SIG-M5 (cell line): ENCODE measurements at places on chromosomes 7 and 10.

DNA sequence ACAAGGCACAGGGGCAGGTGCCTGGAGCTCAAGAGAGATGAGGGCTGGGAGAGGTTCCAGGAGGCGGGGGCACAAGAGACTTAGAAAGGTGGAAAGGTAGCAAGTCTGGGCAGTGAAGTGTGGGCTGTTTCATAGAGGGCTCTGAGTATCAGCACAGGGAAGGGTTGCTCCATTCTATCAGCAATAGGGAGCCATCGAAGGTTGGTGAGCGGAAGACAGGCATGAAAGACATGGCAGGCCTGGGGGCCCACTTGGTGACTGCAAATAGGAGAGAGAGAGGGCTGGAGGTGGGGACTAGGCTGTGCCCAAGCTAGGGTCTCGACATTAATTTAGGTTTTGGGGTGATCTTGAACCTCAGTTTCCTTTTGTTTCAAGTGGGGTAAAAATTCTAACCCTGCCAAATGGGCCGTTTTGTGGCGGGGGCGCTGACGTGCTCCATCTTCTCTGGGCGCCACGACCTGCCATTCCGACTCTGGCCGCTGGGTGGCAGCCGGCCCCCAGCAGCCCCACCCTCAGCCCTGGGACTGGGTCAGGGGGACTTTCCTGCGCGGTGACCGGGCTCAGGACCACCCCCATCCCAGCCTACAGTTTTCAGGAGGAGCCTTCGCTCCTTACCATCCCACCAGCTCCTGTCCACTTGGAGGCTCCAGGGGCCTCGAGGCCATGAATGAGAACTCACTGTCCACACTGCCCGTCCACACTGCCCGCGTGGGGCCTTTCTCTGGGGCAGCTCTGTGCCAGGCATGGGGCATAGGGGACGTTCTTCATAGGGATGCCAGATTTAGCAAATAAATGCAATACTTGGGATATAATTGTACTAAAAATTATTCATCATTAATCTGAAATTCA is 37.2 kb upstream of the PCBD1 start:
- no peak for DNase-seq

DNA sequence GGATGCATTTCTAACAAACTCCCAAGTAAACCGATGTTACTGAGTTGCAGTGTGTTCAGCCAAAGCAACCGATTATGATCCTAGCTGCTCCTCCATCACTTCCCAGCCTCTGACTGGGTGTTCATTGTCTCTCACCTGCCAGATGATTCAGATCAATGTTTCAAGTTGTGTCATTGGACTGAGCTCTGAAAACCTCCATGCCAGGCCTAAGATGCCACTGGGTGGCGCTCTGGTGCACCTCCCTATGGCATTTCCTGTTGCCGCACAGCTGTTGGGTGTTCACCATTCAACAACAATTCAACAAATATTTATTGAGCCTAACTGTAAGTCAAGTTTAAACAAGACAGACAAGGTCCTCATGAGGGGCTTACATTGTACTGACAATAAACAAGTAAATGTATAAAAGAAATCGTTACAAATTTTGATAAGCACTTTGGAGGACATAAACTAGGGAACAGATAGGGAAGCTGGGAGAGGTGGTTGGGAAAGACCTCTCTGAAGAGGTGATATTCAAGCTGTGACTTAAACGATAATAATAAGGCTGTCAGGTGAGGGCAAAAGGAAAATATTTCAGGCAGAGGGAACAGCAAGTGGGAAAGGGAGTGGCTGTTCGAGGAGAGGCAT is 22.8 kb downstream of the RGR start:
- DNase-seq, result no peak

- no peak for DNase-seq
Measured at GRCh38 chr7:951881-952547, 2.5 kb downstream of the ADAP1 start.

DNA sequence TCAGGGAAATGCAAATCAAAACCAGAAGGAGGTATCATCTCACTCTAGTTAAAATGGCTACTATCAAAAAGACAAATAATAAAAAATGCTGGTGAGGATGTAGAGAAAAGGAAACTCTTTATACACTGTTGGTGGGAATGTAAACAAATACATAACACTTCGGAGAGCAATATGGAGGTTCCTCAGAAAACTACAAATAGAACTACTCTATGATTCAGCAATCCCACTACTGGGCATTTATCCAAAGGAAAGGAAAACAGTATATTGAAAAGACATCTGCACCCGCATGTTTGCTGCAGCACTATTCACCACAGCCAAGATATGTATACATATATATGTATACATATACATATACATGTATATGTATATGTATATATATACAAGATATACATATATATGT is 94.2 kb downstream of the C10orf90 start:
- DNase-seq, result no peak

DNA sequence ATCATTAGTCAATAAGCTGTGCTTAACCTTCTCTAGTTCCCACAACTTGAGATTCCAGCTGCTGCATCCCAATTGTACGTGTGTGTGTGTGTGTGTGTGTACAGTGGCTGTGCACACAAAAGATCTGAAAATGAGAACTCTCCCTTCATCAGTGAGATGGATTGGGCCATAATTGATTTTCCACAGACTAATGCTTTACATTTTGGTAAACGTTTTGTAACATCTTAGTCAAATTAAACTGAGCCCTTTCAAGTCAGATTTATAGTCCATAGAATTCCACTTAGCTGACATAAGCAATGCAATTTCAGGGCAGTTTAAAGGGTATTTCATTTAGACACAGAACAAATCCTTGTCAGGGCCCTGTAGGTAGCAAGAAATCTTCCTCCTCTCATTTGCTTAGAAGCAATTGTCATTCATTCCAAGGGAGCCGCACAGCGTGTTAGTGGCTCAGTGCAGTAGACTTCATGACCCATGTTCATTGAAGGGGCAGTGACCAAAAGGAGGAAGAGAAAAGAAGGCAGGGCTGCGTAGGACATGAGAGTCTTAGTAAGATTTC is 1123.5 kb upstream of the AUTS2 start:
- DNase-seq, result no peak

- no peak for DNase-seq
Measured at GRCh38 chr7:141941075-141941474, 5.7 kb downstream of the CLEC5A start.

DNA sequence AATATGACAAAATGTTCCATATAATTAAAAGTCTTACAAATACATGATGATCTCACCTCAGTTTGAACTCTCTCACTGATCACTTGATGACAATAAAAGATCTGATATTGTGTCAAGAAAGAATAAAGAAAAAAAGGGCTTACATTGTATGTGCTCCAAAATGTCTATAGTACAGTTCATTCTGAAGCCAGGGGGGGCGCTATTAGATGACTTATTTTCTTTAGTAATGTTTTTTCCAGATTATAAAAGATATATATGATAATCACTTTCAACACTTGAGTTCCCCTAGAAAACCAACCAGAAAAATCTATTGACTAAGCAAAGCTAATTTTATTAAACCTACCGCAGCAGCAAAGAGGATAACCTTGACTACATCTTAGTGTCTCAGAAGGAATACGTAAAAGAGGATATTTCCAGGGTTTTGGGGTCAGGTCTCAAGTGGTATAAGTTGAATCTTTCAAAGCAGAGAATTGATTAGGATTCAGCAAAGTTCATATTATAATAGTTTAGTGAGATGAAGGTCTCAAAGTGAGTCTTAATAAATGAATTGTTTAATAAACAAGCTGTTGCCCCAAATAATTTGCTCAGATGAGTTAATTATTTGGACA is 55.8 kb downstream of the PTN start:
- no peak for DNase-seq

GRCh38 chr10:73907841-73908517 is 3.0 kb upstream of the PLAU start:
- peak; percentile 80 for DNase-seq

DNA sequence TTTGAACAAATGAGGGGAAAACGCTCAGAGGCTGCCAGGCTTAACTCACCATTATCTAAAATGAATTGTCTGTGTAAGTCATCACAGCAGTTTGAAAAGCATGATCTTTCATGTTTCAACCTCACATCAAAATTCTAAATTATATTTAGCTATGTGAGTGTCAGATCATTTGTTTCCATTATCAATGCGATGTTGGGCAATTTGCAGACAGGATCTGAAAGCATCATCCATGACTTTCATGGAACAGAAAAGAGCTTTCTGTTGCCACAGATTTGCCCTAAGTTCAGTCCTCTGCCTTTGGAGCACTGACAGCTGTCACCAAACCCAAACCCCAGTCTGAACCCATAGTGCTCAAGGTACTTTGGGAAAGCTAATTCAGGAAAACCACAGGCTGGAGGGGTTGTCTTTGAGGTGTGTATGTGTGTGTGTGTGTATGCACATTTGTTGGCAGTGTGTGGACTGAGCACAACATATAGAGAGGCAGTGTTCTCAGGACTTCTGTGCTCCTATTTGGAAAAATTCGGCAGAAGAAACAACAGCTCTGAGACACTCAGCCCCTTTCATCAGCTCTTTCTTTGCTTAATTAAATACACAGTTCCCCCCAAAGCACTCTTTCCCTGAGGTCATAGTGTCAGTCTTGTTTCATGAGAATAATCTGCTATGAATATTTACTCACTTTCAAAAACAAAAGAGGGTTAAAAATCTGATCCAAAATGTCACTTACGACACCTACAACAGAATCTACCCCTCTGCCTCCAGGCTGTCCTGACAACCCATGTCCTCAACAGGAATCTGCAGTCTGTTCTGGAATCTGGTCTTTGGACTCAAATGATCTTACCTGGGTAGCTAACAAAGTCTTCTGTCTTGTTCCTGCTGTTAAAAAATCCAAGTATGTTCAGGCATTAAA is 188.5 kb upstream of the KLF14 start:
- no peak for DNase-seq

DNA sequence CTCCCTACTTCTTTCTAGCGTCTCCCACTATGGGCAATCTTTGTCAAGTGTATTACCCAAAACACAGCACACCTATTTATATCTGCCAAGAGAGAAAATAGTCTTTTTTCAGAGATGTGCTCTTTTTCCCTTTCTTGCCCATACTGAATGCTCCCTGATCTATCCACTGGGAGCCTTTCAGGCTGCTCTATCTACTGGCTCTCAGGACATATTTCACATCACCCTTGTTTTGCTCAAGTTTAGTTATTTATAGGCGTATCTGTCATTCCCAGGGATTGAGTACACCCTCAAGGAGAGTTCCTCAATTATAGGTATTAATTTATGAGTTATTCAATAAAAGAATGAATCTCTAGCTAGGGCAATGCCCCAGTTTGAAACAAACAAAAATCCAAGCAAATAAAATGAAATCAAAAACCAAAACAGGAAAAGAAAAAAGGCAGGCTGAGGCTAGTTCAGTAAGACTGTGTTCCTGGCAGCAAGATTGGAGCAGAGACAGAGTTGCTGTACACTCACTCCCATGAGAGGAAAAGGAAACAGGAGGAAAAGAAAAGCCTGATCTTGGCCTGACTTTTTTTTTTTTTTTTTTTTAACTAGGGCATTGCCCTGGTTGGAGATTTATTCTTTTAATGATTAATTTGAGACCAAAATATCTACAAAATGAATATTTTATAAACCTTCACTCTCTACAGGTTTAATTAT is 665.9 kb upstream of the PCDH15 start:
- DNase-seq, result no peak

DNA sequence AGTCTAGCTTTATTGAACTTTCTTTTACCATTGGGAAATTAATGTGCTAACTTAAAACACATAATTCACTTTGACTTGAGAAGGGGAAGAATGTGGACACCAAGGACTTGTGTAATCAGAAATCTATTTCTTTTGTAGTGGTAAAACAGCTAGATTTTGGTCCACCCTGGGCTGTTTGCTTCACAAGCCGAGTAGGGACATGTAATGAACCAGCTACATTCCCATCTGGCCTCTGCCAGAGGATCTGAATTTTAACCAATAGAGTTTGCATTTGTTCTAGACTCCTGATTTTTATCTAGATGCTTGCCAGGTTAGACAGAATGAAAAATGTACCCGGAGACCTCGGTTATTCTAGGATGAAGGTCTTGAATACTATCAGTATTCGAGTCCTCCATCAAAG is 1.9 kb downstream of the CACNB2 start:
- DNase-seq, result no peak

- no peak for DNase-seq
Measured at GRCh38 chr7:69703099-69703498, 104.8 kb downstream of the AUTS2 start.

DNA sequence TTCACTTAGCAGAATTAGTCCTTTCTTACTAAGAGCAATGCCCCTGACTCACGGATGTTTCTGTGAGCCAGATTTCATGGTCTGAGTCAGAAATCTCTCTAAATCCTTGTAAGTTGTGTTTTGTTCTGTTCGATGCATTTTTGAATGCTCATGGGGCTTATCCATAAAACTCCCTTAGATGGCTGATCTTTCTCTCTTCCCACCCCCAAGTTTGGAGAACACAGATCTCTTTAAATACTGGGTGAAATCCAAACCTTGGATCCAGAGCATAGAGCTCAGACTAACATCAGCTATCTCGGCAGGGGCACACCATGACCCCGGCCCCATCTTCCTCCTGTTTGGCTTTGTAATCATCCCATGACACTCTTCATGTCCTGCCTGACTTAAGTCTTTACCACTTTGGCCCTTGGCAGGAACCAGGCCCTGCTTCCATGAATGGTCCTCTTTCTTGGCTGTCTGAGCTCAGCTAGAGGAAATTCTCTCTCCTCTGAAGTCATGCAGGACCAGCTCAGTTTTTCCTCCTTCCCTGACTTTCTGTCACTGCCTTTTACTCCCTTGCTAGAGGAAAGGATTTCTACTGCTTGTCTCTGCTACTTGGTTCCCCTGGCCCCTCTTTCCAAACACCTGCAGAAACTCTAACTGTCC is 120.4 kb upstream of the RAB11FIP2 start:
- no peak for DNase-seq

- no peak for DNase-seq
Measured at GRCh38 chr7:81383846-81384245, 386.0 kb downstream of the HGF start.

DNA sequence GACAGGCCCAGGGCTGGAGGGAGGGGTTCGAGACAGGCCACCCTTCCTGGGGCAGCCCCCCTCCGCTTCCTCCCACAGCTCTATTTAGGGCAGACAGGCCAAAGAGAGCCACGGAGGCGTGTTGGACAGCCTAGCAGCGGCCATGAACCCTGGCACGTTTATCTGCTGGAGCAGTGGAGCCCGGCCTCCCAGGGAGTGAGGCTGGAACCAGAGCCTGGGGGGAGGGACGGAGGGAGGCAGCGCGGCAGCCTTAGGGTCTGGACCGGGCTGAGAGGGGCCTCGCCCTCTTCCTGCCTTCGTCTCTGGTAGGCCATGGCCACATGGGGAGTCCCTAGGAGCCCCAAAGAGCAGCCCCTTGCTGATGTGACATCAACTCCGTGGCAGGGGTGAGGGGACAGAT is 17.1 kb downstream of the UNCX start:
- no peak for DNase-seq

DNA sequence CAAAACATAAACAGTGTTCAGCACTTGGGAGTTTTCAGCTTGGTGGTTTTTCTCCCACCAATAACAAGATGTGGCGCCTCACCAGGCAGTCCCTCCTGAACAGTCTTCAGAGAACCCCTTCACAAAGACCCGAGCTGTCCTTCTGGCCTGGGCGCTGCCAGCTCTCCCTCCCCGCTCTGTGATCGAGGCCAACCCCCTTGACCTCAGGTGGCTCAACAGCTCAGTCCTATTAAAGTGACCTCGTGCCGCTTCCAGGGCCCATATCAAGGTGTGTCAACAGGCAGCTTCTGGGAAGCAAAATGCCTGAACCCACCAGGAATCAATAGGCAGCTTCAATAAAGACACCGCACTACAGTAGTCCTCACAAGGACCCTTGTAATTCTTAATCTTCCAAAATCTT is 63.3 kb downstream of the CHST15 start:
- no peak for DNase-seq

- DNase-seq, result no peak
Measured at GRCh38 chr10:79108728-79109127, 40.0 kb downstream of the ZMIZ1 start.
